ENCODE measurements at places on chromosomes 6 and 20.
A peak's percentile ranks its signal among the peaks of the same experiment; 100 is the strongest.

DNA sequence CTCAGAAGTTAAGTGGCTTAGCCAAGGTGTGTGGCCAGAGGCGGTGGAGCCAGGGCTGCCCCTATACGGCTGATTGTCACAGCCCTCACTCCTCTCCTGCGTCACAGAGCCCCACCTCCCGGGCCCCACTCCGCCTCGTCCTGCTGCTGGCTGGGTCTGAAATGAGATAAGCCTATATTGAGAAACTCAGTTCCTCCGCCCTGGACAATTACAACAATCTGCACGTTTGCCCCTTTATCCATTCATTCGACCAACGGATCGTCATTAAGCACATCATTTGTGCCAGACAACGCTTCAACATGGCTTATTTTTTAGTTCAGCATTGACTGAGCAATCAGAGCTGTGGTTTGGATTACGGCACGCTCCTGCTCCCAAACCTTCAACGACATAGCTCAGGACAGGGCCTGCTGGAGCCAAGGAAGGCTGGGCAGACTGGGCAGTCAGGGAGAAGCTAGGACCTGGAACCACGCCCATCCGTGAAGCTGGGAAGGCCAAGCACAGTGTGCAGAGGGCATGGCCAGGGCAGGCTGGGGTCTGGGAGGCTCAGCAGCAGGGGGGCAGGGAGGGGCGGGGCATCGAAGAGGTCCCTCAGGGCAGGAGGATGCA is 16.6 kb upstream of the EZR start:
- DNase-seq, result no peak

- DNase-seq, result no peak
Observed at GRCh38 chr6:165695722-165696515, 32.9 kb upstream of the PDE10A start.

DNA sequence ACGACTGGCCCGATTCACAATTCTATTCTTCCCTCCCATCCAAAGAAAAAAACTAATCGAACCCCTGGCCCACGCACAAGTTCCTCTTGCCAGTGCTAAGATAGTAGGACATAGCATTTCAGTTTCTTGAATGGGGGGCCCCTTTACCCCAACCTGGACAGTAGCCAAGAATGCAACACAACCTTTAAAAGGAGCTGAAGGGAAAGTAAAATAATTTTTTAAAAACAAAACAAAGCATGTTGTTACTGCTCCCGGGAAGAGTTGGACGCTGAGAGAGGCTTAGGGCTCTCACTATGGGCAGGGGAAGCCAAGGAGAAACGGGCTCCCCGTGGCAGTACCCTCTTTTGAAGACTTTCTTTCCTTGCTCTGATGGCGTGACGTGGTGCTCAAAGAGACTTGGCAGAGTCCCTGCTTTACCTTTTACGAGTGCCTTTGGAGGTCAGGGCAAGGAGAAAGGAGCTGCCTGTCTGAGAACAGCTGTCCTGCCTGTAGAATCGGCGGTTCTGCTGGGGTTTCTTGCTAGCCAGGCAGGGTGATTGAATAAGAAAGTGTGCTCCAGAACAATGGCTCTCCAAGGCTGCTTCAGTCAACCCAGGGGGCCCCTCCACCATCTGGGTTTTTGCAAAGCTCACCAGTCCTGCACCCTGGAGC is 5.8 kb downstream of the TFAP2C start:
- no peak for DNase-seq

GRCh38 chr6:159966981-159967380 is 1.9 kb upstream of the IGF2R start:
- DNase-seq, result no peak

GRCh38 chr6:46078294-46078693 is 51.5 kb upstream of the ENPP4 start:
- peak; percentile 16 for DNase-seq

- DNase-seq, result no peak
Observed at GRCh38 chr20:60046436-60046835, 88.2 kb downstream of the CDH26 start.

GRCh38 chr6:77403424-77403823 is 59.9 kb downstream of the HTR1B start:
- DNase-seq, result no peak

DNA sequence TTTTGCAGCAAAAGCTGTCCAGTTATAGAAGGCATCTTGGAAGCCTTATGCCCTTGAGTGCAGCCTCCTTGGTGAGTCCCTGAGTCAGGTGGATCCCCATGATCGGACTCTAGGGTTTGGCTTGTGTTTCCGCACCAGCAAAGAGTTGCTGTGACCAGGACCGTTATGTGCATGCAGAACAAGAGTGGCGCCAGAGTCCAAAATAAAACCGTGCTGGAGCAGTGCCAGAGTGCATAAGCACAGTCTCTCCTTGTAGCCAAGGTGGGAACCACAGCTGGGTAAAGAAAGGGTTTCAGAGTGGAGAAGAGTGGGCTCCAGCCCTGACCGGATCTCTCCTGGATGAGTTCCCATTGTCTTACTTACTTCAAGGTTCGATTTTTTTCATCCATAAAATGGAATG is 58.6 kb downstream of the FOXA2 start:
- no peak for DNase-seq

DNA sequence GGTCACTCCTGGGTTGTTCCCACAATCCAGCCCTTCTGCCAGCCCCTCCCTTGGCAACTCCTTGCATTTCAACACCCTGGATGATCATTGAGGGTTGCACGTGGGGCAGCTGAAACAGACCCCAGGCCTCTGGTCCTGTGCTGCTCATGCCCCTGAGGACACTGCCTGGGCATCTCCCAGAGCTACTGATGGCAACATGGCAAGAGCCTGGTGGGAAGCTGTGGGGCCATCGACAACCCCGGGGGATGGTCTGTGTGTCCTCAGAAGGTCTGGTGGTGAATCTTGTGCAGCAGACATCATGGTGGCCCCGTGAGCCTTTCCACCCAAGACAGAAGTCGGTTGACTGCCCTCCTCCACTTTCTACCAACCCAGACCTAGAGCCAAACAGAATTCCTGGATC is 4.9 kb upstream of the ANGPT4 start:
- no peak for DNase-seq

- DNase-seq, result no peak
Observed at GRCh38 chr20:14948416-14948815, 611.0 kb upstream of the FLRT3 start.

- DNase-seq, result no peak
Observed at GRCh38 chr6:38603496-38603895, 36.2 kb downstream of the BTBD9 start.

DNA sequence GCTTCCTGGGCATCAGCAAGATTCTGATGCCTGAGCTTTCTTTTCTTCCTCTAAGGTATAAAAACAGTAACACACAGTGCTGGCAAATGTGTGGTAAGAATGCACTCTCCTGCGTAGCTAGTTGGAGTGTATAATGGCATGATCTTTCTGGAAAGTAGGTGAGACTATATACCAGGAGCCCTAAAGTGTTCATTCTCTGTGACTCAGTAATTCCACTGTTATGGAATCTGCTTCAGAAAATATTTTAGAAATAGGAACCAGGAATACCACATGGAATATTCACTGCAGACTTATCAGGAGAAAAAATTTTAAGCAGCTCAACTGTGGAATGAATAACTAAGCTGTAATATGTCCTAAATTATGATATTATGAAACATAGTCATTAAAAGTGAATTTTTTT is 16.9 kb upstream of the CSE1L start:
- DNase-seq, result no peak

DNA sequence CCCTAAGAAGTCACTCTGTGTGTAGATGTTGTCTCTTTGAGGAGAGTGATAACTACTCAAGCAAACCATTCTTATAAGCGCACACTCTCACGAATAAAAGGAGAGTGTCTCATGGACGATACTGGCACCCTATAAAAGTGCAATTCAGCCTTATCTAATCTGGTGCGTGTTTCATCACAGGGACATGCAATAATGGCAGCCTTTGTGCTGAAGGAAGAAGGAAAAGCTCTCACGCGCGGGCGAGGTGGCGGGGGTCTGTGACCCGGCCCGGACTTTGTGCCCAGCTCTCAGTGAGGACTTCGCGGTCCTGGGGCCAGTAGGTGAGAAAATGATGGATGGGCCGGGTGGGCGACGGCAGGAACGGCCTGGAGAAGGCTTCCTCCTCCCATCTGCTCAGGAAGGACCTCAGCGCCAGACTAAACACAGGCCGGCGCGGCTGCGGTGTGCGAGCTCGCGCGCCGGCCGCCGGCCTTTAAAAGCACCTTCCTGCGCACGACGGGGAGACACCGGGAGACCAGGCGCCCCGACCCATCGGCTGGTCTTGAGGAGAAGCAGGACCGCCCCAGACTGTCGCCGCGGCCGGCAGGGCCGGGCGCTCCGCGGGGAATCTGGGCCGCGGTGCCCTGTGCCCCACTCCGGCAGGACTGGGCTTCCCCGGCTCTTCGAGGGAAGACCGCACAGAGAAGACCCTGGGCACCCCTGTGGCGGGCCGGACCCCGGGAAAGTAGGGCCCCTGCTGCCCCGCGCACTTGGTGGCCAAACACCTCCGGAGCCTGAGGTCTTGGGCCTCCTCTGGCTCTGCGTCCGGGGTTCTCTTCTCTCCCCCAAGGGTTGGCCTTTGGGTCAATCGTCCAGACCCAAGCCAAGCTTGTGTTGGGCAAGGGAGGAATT is 8.3 kb upstream of the FOXC1 start:
- no peak for DNase-seq

GRCh38 chr20:3172933-3173609 is at the start of gene LZTS3:
TSS of gene LZTS3 (minus strand) at chr20:3173549. CDS start at chr20:3167163, 6,386 bp downstream.
- peak; percentile 48 for DNase-seq

GRCh38 chr20:46545077-46545826 is 5.2 kb downstream of the OCSTAMP start:
- peak; percentile 20 for DNase-seq

Measured in stimulated activated CD4-positive, alpha-beta T cell treated with anti-CD3 and anti-CD28 coated beads, Interleukin-2, amount 100 ng/mL, for 48 hours (primary cell).